ENCODE measurements at places on chromosomes 3 and 15. TPM values are rescaled to one million over a fixed set of nuclear protein-coding genes. Genes with fewer than 3 reads are reported as not detected.

The SSUH2 gene
- 0.10 TPM for total RNA-seq

The ATP8B4 gene
- 0.34 TPM for total RNA-seq

The AGBL1 gene
- not detected for total RNA-seq

The PAQR5 gene
- 5.3 TPM for total RNA-seq

The EOMES gene
- total RNA-seq, result 0.09 TPM

GRCh38 chr3:141346839-141347238 is 21.5 kb upstream of the ZBTB38 start:
- DNase-seq, result no peak

DNA sequence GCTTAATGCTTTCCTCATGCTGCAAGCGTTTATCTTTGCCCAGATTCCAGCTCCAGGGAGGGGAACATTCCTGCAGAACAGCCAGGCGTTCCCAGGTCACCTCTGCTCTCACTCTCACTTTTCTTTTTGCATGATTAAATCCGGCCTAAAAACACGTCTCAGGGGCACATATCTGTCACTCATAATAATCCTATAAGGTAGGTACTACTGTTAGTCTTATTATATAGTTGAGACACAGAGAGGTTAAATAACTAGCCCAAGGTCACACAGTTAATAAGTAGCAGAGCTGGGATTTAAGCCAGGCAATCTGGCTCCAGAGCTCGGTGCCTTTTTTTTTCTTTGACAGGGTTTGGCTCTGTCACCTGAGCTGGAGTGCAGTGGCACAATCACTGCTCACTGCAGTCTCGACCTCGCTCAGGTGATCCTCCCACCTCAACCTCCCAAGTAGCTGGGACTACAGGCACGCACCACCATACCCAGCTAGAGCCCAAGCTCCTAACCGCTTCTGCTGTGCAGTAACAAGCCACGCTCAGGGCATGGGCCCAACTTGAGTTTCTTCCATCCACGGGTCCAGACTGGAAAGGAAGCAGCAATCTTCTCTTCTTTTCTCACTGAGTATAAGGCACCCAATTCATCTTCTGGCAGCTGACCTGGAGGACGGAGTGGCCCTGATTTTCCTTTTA is 96.5 kb downstream of the LIPC start:
- DNase-seq, result no peak

- DNase-seq, result no peak
These were observed 696.3 kb downstream of the EPHA3 start for GRCh38 chr3:89803711-89804110.

- no peak for DNase-seq
These were observed 19.9 kb downstream of the TATDN2 start for GRCh38 chr3:10268116-10268515.

DNA sequence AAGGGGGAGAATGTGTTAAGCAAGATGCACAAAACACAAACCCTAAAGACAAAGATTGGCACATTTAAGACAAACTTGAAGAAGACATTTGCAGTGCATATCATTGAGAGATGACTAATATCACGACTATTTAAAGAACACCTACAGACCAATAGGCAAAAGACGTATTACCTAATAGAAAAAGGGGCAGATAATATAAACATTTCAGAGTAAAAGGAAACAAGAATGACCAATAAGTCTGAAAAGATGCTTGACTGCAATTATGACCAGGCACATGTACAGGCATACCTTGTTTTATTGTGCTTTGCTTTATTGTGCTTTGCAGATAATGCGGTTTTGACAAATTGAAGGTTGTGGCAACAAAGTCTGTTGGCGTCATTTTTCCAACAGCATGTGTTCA is 4.9 kb downstream of the HACD3 start:
- no peak for DNase-seq

GRCh38 chr15:74799856-74800558 is 12.6 kb upstream of the LMAN1L start:
- DNase-seq, result peak; percentile 87

DNA sequence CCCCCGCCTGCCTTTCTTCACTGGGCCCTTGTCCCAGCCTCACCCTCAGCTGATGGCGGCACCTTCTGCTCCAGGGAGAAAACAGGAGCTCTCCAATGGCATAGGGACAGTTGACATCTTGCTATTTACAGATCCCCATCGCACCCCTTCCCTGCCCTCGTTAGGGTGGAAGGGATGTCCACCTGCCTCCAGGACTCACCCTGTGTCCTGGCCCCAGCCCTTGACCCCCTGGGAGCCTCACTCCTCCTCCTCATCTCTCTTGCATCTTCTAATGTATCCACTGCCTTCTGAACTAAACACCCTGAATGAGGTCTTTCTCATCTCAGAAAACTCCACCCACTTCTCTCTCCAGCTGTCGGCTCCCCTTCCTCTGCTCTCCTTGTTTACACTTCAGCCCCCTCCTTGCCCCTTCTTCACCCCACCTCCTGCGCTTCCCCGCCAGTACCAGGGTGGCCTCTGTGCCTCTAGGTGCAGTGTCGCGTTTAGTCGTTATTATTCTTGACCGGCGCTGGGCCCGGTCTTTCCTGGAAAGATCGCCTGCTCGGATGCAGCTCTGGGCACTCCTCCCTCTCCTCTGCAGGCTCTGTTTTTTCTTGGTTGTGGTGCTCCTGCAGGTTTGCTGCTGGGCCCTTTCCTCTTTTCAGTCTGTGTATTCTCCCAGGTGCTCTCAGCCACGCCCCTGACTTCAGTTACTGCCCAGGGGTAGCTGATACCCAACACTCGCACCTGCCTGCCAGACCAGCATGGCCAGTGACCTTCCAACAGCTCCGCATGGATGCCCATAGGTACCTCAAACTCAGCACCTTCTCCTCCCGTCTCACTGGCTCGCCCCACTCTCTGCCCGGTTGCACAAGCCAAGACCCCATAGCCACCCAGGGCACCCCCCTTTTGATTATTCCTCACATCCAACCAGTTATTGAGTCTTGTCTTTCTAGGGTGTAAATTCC is 42.9 kb downstream of the PML start:
- DNase-seq, result no peak

All from A172 (cell line).